ENCODE measurements at places on chromosomes 12 and 14.

DNA sequence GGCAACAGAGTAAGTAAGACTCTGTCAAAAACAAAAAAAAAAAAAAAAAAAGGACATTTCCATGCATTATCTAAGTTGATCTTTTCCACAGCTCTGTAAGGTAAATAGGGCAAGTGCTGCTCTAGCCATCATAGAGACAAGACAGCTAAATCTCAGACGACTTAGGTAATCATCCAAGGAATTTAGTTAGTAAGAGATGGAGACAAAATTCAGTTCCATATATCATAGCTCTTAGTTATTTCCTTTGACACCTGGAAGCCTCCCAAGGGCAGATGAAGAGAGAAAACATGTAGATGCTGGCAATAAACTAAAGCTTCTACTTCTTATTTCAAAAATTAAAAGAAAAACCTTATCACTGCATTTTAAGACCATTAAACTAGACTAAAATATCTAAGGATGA, 48.7 kb downstream of the ST8SIA1 start:
- DNase-seq: no peak

DNA sequence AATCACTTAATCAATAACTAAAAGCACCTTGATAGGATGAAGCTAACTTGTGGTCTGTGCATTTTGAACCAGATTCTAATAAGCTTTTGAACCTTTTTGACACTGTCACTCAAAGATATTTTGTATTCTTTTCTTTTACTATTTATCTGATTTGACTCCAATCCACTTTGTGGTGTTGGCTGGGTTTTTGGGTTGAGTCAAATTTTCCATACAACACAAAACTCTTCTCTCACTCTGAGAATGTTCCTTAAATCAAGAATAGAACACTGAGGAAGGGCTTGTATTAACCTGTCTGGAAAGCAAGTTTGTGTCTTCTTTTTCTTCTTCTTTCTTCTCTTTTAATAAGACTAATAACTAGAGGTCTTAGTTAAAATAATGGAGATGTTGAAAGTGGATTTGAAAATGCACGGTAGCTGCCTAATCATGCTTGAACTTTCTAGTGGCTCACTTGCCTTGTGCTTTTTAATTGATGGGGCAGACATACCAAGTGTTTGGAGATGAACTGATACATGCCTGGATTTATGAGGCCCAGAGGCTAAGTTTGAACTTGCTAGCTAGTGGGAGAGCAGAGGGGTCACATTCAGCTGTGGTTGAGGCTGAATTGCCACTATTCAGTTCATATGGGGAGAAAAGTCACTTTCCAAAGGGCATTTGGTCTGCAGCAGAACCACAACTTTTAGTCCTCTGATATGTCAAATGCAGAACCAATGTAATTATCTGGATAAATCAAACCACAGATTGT, 93.5 kb upstream of the PTHLH start:
- no peak for DNase-seq

DNA sequence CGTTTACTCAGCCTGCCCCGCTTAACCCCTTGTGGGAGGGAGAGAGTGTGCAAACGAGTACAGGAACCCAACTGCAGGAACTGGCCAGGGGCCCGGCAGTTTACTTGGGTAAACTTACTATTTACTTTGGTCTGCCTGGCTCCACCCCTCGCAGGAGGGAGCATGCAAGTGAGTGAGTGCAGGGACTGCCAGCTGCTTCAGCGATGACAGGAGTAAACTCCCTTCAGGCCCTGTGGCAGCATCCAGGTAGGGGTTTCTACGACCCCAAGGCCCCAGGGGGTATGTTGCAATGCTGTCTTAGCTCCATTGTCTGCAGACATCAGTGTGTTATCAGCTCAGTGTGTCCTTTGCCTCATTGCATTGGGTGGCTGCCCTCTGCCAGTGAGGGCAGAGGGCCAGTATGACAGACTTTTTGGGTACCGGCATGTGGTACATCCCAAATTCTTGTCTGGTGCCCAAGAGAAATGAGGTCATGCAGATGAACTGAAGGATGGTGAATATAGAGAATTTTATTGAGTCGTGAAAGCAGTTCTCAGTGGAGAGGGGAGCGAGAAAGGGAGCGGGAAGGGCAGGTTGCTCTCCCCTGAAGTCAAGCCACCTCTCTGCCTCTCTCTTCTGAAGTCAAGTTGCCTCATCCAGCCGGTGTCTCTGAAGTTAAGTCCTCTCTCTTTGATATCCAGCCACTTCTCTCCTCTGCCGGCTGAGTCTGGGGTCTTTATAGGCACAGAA, 181.8 kb downstream of the FUT8 start:
- no peak for DNase-seq

- no peak for DNase-seq
Observed at GRCh38 chr14:76904100-76904739, 78.0 kb downstream of the LRRC74A start.

DNA sequence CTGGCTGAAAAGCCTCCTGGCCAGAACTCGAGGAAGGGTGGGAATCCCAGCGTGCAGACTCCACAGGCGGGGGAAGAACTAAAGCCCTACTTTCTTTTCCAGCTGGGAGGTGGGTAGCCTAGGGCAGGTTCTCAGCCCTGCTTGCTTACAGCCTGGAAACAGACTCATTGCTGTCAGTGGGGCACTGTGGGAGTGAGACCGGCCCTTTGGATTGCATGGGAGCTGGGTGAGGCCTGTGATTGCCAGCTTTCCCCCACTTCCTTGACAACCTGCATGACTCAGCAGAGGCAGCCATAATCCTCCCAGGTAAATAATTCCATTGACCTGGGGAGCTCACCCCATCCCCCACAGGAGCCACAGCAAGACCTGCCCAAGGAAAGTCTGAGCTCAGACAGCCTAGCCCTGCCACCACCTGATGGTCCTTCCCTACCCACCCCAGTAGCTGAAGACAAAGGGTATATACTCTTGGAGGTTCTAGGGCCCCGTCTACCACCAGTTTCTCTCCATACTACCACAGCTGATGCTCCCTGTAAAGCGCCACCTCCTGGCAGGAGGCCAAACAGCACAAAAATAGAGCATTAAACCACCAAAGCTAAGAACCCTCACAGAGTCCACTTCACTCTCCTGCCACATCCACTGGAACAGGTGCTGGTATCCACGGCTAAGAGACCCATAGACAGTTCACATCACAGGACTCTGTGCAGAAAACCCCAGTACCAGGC, 294.1 kb downstream of the SEC23A start:
- DNase-seq: no peak

- DNase-seq: no peak
Observed at GRCh38 chr12:95608252-95609033, 57.2 kb upstream of the USP44 start.

DNA sequence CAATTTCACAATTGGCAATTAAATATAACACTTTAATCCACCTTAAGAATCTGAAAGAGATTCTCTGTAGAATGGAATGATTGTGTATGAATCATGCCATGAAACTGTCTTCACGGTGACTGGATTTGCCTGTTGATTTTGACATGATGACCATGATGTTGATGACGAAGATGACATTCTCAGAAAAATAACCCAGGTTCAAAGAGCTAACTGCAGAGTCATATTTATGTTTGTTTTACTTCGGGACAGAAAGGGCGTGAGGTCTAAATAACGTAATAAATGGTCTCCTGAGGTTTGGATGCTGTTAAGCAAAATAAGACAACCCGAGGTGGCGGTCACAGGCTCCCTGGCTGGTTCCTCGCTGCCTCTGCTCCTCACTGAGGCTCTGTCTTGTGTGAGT, 532.0 kb downstream of the TMEM121 start:
- DNase-seq: no peak

DNA sequence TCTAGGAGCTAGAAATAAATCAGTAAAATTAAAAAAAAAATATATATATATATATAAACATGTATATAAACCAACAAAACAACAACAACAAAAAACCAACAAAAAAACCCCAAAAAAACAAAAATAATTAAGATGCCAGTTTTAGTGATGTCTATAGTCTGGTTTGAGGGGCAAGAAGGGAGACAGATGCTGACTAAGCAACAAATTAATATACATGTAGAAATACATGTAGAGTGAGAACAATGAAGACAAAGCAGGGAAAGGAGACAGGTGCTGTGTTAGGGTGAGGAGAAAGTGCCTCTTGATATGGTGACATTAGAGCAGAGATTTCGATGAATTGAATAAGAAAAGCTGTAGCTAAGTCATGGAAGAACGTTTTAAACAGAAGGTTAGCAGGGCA, 477.9 kb downstream of the APAF1 start:
- no peak for DNase-seq

- no peak for DNase-seq
Observed at GRCh38 chr14:74302152-74302628, 544 bp downstream of the ABCD4 start.

DNA sequence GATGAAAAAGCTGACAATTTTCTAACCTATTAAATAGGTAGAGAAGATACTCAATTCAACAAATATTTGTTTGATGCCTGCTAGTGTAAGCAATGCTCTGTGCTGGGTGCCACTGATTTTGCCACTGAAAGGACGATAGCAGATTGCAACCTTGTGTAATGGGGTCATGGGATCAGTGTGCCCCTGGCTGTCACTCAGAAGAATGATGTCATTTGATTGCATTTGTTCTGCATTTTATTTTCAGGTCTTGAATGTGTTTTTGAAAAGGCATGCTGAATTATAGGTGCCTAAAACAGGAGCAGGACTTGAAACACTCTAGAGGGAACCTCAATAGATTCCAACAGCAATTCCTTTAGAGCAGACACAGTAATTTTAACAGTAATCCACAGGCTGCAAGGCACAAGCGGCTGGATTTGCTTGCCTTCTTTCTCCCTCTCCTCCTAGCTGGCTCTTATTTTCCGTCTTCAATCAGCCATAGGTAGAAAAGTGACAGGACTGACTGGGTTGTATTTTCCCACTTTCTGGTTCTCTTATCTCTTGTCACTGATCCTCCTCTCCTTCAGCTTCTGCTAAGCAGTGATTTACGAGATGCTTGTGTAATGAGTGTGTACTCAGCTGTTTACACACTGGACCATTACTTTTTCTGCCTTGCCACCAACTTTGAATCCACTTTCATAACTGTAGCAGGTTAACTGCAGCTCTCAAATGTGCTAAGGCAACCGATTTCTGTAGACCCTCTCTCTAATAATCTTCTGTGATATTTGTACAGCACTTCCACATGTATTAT, 4.1 kb downstream of the PLXNC1 start:
- DNase-seq: no peak

DNA sequence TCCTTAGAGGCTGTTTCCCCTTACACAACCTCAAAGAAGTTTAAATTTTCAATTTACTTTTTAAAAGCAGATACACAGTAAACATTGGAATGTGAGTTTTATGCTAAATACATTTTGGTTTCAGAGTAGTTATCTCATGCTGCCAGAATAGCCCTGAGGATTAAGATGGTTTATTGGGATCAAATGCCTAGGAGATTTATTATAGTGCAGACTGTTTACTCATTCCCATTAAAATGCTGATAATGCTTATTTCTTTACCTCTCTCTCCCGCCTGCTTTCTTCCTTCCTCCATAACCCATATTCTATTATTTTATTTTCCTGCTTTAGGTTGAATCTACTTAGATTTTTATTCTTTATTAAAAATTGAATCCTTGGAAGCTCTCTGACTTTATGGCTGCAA, 340.2 kb downstream of the DIO2 start:
- DNase-seq: no peak

- no peak for DNase-seq
Observed at GRCh38 chr12:121893961-121894460, 5.4 kb downstream of the PSMD9 start.

GRCh38 chr14:50521912-50522341, 10.4 kb downstream of the MAP4K5 start:
- DNase-seq: no peak

DNA sequence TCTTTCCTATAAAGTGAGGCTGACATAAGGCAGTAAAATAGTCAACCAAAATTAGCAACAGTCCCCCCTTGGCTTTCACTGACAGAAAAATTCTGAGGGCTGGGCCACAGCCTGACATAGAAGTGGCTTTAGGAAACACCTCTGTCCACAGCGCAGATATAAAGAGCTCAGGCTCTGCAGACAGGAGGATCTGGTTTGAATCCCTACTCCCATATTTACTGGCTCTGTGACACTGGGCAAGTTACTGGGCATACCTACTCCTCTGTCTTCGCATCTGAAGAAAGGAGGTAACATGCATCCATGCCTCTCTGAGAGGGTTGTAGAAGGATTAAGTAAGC, 95.3 kb downstream of the STXBP6 start:
- DNase-seq: no peak

DNA sequence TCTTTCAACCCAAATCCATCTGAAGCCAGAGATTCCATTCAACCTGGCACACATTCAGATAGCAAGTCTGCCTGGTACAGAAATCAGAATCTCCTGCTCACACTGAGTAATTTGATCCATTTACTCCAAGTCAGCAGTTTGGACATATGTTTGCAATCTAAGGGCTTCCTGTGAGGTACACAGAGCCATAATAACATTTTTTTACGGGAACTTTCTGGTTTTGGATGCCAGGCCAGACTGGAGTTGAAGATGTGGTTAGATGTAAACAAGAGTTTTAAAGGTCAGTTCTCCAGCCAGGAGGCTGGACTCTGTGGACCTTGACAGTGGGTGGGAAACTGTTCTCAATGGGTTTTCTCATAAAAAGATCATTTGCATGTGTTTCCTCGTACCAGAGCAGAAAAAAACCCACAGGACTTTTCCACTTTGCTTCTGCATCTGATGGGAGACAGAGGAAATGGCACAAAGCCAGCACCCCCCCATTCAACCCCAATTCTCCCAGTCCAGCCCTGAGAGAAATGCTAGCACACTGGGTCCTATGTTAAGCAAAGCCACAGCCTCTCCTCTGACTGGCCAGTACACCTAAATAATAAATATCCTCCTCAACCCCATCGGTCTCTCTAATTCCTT, 17.7 kb upstream of the TSPAN11 start:
- DNase-seq: no peak

- DNase-seq: no peak
Observed at GRCh38 chr12:23885394-23885793, 64.1 kb downstream of the SOX5 start.

GRCh38 chr12:86772696-86773095, 516.5 kb upstream of the MGAT4C start:
- no peak for DNase-seq

DNA sequence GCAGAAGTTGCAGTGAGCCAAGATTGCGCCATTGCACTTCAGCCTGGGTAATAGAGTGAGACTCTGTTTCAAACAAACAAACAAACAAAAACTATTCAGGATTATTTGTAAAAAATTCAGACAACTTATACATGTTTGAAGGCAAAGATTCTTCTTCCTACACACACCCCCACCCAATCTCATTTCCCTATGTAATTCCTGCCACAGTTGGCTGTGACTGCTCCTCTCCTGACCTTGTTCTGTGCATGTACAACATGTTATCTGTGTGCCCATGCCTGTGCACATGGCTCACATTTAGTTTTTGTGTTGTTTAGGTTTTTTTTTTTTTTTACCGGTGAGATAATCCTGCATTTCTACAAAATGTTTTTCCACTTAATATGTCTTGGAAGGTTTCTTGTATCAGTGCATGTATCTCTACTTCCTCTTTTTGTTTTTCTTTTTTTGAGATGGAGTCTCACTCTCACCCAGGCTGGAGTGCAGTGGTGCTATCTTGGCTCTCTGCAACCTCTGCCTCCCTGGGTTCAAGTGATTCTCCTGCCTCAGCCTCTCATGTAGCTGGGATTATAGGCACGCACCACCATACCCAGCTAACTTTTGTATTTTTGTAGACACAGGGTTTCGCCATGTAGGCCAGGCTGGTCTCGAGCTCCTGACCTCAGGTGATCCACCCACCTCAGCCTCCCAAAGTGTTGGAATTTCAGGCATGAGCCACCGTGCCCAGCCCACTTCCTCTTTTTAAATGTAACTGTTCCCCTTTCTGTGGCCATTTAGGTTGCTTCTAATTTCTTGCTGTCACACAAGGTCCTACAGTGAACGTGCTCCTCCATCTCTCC, 8.7 kb downstream of the CFAP251 start:
- DNase-seq: no peak

GRCh38 chr14:81172881-81173280, 47.9 kb downstream of the GTF2A1 start:
- no peak for DNase-seq

- no peak for DNase-seq
Observed at GRCh38 chr12:49899921-49900320, 3.8 kb downstream of the FAIM2 start.
